Naive thymus-derived CD8-positive, alpha-beta T cell (primary cell): ENCODE measurements at places on chromosomes 3 and 15. TPM values are rescaled to one million over a fixed set of nuclear protein-coding genes. Genes with fewer than 3 reads are reported as not detected.

Gene BNC1
- not detected for total RNA-seq

Gene ULK4
- total RNA-seq = 16.8 TPM

Gene LIPH
- not detected for total RNA-seq

Gene FGF7
- 0.23 TPM for total RNA-seq

Gene SAMD7
- not detected for total RNA-seq

Gene HDC
- total RNA-seq = not detected

Gene POPDC2
- total RNA-seq = 4.6 TPM

Gene EFHB
- 0.78 TPM for total RNA-seq

Gene GNAT1
- not detected for total RNA-seq

Gene GOLGA6L7
- not detected for total RNA-seq

Gene RLBP1
- not detected for total RNA-seq

Gene RHCG
- not detected for total RNA-seq

Gene FBXL2
- total RNA-seq = not detected

Gene SLITRK3
- total RNA-seq = not detected

Gene ROPN1
- not detected for total RNA-seq

Gene CILP
- 0.44 TPM for total RNA-seq

Gene DNAJA4
- total RNA-seq = 51.4 TPM

Gene RAD54L2
- 40.5 TPM for total RNA-seq

Gene ZNF385D
- total RNA-seq = not detected

Gene RPP25
- 4.1 TPM for total RNA-seq

Gene TOPBP1
- total RNA-seq = 35.5 TPM

Gene CFAP161
- 0.21 TPM for total RNA-seq

Gene DHX30
- 90.2 TPM for total RNA-seq

Gene ITGA11
- total RNA-seq = 0.11 TPM

Gene CYP1A2
- total RNA-seq = not detected

Gene ACSBG1
- not detected for total RNA-seq

Gene PARP6
- 133 TPM for total RNA-seq

Gene KCNAB1
- 0.16 TPM for total RNA-seq

Gene ZIC1
- total RNA-seq = not detected

Gene MNS1
- not detected for total RNA-seq

Gene BFSP2
- not detected for total RNA-seq

Gene EIF1B
- total RNA-seq = 64.0 TPM

Gene GP9
- not detected for total RNA-seq

Gene WDR93
- total RNA-seq = not detected

Gene NR1I2
- 0.86 TPM for total RNA-seq

Gene ABHD5
- total RNA-seq = 6.9 TPM

Gene XCR1
- total RNA-seq = not detected

Gene UNC13C
- total RNA-seq = not detected

Gene SSUH2
- total RNA-seq = not detected
